Heart right ventricle (tissue), 16 donors: ENCODE measurements at places on chromosomes 2 and 18. TPM values are rescaled to one million over a fixed set of nuclear protein-coding genes. Genes with fewer than 3 reads are reported as not detected.

GRCh38 chr2:236677368-236677767, 107.7 kb downstream of the ACKR3 start:
- DNase-seq, result no peak

TEX44 gene
- not detected for total RNA-seq

- no peak for DNase-seq
These were observed 121.1 kb upstream of the KLHL14 start for GRCh38 chr18:32893915-32894314.

FBLN7 gene
- 0.59 TPM for total RNA-seq

GRCh38 chr2:216695401-216695821, at the start of gene IGFBP5:
TSS of gene IGFBP5 (minus strand) at chr2:216695549. CDS start at chr2:216694775, 774 bp downstream.
- peak; percentile 92 for DNase-seq

DNA sequence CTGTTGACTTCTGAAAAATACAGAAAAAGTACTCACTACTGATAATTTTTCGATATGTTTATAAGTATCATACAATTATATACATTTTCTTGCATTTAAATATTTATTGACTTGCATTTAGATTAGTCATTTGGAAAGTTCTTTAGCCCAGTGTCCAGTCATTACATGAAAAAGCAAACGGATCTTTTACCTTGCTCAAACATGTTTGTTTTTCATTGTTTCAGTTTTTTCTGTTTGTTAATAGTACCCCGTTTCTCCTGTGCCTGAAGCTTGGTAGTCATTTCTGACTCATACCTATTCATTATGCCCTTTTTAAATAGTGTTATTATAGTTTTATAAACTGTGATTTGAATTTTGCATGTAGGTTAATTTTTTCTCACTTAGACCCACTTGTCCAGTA, 28.1 kb downstream of the CEP192 start:
- DNase-seq, result no peak

DNA sequence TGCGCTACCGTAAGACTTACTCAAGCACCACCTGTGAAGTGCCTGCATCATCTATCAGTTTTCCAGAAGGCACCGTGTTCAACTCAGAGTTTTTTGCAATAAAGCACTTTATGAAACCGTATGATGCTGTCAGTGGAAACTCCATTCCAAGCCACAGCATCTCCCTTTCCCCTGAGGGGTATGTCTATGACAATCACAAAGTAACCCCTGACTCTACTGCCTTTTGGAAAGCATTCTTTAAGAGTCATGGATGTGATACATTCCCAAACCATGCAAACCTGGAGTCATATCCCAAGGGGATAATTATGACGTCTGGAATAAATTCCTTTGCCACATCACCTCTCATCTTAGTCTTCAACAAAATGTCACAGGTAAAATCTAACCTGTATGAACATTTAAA, 39.2 kb downstream of the UNC50 start:
- DNase-seq, result no peak

DNA sequence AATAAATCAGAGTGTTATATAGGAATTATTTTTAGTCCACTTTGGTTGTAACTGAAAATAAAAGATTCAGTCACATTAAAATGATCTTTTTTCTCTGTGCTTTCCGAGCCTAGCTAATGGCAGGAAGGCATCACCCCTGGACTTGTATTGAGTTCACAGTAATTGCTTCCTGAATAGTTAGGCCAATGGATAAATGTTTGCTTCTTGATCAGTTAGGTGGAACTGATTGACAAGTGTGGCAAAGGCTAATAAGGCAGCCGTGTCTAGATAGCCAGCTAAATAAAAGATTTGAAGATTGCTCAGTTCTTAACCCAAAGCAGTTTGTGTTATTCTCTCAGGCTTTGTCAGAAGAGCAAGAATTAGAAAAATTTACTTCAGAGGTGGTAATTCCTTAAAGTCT, 20.8 kb downstream of the FAM171B start:
- no peak for DNase-seq
